ENCODE measurements at places on chromosomes 3 and 15.
A peak's percentile ranks its signal among the peaks of the same experiment; 100 is the strongest.

DNA sequence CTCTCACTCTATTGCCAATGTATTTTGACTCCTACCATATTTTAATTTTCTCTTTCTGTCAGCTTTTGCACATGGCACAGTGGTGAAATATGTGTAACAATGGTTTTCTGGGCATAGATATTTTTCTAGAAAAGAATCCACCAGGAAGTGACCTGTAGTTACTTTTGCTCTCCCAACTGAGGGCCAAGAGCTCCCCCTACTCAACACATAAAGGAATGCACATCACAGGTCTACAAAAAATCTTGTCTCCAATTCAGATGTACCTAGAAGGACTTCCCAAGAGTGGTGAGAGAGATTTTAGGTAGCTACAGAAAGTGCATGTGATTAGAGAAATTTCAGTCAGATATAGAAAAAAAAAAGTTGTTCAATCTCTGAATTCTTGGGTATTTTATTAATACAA, 15.6 kb downstream of the CPA3 start:
- no peak for DNase-seq

DNA sequence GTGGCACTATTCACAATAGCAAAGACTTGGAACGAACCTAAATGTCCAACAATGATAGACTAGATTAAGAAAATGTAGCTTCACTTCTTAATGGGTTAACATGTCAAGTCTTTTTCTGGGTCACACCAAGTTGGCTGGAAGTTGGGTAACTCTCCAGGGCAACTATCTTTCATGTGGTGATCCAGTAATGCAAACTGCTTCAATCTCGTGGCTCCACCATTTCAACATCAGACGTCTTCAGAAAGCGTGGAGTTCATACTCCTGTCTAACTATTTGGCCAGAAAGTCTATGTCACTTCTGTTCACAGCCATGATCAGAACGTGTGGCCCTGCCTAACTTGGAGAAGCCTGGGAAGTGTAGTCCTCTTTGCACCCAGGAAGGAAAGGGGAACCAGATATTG, 32.2 kb downstream of the DUT start:
- DNase-seq: no peak

GRCh38 chr3:140288595-140288994, 353.6 kb downstream of the CLSTN2 start:
- no peak for DNase-seq

DNA sequence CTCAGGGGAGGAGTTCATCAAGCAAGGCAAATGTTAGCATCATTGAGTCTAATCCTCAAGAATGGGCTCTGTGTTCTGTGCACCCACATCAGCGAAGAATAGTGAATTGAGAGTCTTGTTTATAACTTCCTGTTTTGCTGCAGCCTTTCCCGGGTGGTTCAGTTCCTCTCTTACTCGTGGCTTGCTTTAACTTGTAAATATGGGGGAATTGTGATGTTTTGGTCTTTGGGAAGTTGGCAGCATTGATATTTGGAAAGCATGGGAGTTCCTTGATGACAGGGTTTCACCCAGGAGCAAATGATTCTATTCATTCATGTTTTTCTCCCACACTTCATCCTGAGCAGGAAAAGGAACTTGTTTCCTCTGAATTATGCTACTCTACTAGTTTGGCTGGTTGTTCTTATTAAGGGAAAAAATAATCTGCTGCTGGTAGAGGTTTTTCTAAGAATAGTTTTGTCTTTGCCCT, 40.4 kb downstream of the GPD1L start:
- DNase-seq: no peak

- DNase-seq: peak; percentile 23
Measured at GRCh38 chr3:186209810-186210752, 101.2 kb upstream of the ETV5 start.

DNA sequence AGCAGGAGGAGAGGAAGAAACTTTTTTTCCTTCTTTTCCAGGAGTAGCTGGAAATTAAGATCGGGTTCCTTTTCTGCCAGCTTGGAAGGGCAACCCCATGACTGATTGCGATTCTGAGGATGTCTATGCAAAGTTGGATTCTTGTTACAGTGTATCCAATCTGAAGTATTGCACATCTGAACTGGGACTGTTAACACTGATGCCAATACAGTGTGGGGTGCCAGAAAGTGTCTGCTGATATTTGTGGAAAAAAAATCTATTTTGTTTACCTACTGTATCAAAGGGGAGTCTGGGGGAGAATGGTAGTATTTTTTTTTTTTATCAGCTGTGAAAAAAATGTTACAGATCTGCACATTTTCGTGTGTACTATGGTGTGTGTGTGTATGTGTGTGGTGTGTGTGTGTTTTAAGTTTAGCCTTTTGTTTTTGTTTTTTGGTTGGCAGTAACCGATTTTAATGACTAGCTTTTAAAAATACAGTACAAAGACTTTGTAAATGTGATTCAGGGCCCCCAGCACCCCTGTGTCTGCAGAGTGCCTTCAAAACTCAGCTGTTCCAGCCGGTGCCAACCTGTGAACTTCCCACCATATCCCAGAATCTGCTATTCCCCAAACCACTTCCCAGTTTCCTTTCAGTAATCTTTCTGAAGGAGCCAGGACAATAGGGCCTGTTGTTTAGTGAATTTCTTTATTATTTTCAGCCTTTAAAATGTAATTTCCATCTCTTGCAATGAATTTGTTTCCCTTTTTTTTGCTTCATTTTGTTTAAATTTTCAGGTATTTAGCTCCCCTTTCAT, 1.9 kb downstream of the RAP2B start:
- DNase-seq: no peak

DNA sequence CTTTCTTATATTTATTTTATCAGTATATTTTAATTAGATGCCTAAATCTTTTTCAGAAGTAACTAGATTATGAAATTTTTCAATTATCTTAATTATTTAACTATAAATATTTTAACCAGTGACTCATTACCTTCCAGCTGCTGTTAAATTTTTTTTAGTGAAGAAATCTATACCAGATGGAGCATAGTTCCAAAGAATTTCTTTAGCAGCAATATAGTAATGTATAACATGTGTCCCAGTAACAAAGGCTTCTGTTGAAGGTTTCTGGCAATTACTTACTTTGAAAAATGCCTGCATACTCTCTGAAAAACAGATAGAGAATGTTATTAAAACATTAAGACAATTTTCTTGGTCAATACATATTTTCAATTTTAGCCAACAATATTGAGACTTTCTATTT, 45.1 kb upstream of the CP start:
- DNase-seq: no peak

DNA sequence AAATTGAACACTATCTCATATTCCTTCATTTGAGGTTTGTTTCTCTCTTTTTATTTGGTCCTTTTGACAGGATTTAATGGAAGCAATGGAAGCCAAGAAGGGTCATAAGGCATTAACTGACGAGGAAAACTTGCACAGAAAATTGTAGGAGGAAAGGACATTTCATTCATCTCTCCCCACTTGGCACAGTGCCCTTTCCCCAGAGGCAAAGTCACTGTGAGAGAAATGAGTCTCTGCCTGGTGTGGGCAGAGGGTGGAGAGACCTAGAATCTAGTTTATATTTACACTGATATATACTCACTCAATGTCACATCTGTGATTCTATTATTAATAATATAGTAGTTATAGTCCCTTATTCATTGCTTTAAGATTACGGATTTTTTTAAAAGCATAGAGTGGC, 324.6 kb upstream of the IL12A start:
- no peak for DNase-seq

DNA sequence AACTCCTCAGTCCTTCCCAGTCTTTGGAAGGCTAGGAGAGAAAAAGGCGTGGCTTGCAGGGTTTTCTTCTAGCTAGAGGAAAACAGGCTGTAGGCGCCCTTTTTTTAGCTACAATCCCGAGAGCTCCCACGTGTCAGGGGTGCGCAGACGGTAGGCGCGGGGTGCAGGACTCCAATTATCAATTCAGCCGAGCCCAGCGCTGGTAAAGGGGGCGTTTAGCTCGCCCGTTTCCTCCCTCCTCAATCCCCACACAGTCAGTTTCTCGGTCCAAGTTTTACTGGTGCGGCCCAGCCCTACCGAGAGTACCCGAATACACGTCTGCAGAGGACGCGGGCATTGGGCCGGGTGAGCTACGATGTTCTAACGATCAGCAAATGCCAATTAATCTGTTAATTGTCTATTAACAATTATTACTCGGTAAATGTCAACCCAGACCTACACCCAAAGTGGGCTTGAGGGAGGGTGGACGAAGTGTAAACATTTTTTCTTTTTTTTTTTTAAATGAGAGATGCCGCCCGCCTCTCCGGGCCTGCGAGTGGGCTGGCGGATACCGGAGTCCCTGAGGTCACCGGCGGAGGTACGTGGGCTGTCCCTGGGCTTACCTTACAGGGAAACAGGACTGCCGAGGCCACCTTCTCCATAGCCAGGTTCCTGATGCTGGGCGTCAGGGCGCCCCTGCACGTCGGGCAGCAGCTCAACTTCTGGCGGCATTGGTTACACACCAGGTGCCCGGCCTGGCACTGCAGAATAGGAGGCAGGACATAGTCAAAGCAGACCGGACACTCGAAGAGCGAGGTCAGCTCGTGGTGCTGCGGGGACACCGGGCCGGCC, 923 bp downstream of the SIAH2 start:
- peak; percentile 46 for DNase-seq

DNA sequence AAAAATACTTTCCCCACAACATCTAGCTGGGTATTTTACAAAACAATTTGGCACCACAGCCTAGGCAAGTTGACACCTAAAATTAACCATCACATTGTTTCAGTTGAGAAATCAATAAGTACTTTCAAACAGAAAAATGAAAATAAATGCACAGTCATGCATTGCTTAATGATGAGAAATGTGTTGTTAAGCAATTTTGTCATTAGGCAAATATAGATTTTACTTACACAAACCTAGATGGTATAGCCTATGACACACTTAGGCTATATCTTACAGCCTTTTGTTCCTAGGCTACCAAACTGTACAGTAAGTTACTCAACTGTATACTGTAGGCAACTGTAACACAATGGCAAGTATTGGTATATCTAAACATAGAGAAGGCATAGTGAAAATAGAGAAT, 608.6 kb upstream of the BCHE start:
- no peak for DNase-seq

DNA sequence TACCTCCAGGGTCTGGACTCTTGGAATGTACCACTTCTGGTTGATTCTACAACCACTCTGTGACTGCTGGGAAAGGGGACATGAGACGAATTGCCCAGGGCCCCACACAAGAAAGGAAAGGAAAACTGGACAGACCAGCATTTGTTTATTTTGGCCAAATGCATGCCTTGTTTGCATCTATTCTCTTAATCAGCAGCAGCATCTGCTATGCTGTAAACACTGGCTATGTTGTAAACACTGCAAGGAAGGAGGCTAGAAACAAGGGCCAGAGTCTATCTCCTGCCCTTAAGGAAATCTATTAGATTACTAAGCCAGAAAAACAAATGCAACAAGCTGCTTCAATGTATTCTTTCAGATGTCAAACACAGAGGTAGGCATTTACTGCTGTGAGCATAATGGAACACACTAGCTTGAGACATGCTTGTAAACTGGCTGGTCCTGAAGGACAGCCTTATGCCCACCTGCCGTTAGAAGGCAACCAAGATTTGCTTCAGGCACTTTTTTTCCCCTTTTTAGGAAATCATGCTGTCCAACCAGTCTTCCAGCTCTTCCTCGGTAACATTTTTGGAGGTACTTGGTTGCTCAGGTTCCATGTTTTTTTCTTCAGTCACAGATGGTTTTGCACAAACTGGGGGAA, 102.1 kb upstream of the CHRM5 start:
- DNase-seq: no peak

- no peak for DNase-seq
Measured at GRCh38 chr15:78684657-78685056, 43.6 kb upstream of the CHRNB4 start.

GRCh38 chr15:75727851-75728715, 15.4 kb upstream of the CSPG4 start:
- peak; percentile 78 for DNase-seq

GRCh38 chr3:94564247-94564646, 501.4 kb downstream of the NSUN3 start:
- DNase-seq: no peak

- DNase-seq: peak; percentile 40
Measured at GRCh38 chr3:155853214-155854140, 750 bp downstream of the SLC33A1 start.

GRCh38 chr3:189512821-189513220, 118.4 kb upstream of the TP63 start:
- no peak for DNase-seq

- DNase-seq: no peak
Measured at GRCh38 chr15:45645026-45645980, 10.5 kb downstream of the SQOR start.

GRCh38 chr15:27585041-27585640, 514.0 kb downstream of the OCA2 start:
- DNase-seq: no peak

GRCh38 chr3:89375451-89375850, 268.0 kb downstream of the EPHA3 start:
- no peak for DNase-seq

DNA sequence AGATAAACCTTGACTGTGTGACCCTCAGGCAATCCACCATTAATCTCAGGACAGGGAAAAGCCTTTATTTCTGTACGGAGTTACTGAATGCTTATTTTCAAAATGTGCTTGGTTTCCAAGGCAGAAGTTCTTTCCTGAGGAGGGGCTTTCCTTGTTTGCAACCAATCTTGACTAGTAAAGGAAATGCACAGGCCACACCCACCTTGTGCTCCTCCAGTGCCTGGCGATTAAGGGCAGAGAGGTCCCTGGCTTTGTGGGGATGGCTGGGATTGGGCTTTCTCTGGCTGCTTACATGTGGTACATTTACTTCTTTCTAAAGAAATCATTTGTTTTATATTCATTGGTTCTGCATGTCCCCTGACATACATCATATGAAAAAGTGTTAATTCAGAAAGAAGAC, 47.8 kb downstream of the ZNF621 start:
- DNase-seq: no peak

DNA sequence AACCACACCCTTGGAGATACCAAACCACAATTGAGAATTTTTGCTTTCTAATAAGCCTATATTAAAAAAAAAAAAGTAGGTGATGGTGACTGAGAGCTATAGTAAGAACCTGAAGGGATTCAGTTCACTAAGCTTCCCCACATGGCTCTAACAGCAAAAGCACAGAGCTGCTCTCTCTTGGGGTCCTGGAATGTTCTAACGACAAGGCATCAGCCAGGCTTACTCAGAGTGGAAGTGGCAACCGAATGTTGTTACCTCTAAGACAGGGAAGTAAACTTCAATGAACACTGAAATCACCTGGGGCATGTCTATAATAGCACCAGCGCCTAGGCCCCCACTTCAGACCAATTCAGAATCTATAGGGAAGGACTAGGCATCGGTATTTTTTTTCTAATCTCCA, 397.7 kb downstream of the MAGI1 start:
- DNase-seq: no peak

DNA sequence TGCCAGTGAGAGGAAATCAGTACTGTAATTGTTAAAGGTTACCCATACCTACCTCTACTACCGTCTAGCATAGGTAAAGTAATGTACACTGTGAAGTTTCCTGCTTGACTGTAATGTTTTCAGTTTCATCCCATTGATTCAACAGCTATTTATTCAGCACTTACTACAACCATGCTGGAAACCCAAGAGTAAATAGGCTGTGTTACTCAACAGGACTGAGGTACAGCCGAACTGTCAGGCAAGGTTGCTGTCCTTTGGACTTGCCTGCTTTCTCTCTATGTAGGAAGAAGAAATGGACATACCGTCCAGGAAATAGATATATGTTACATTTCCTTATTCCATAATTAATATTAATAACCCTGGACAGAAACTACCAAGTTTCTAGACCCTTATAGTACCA, 265.5 kb downstream of the NR2F2 start:
- no peak for DNase-seq
